Dorsolateral prefrontal cortex (tissue), 122 donors: ENCODE measurements at places on chromosomes 6 and 20.

DNA sequence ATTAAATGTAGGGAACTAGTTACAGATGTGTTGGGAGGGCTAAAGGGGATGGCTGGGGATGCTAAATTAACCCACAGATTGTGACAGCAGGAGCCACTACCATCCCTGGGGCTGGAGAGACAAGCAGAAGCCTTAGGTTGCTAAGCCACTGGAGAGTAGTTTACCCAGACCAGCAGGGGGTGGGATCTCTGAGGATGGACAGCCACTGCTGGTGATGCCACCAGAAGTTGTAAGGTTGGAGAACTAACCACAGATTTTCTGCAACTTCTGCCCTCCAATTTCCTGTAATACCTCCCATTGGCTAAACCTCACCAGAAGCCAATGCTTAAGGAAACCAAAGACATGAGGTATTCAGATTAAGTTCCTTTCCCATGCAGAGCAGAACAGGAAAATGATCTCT, 139.6 kb upstream of the NOX3 start:
- no peak for DNase-seq

DNA sequence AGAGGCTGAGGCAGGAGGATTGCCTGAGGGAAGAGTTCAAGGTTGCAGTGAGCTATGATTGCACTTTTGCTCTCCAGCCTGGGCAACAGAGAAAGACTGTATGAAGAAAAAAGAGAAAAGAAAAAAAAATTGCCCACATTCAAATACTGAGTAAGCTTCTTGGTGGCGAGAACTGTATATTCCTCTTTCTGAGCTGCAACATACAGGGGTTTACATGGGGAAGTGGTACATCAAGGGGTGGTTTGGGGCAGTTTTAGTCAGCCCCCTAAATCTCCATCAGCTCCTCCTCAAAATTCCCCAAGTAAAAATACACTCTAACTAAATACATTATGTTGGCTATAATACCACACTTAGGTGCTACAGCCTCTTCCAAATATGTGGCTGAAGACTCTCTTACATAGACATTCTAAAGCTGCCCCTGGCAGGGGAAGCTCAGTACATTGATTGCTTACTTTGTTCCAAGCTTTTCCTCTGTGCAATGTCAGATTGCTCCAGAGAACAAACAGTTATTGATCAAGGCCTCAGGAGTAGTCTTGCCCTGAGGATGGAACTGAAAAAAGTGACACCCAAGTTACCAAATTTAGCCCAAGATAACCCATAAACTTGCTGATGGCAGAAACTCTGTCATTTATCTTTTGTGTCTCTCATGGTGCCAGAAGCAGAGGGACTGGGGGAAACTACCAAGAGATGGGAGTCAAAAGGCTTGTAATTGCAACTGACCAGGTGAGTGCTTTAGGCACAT, 107.4 kb upstream of the RIPOR2 start:
- no peak for DNase-seq

- DNase-seq = no peak
These were observed 25.2 kb upstream of the GTSF1L start for GRCh38 chr20:43752051-43752360.

DNA sequence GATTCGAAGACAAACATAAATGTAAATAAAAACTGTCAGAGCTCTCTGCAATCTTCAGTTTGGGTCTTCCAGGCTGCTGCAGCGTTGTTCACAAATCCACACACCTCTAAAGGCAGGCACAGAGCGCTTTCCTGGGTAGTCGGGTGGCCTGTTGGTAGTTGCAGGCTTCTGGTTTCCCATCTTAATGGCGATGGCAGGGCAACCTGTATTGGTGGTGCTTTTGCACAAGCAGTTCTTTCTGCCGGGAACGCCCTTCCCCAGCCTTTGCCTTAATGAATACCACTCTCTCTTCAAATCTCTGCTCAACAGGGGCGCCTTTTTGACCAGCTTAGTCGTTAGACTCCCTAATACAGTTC, 723 bp upstream of the IFT52 start:
- DNase-seq = no peak

DNA sequence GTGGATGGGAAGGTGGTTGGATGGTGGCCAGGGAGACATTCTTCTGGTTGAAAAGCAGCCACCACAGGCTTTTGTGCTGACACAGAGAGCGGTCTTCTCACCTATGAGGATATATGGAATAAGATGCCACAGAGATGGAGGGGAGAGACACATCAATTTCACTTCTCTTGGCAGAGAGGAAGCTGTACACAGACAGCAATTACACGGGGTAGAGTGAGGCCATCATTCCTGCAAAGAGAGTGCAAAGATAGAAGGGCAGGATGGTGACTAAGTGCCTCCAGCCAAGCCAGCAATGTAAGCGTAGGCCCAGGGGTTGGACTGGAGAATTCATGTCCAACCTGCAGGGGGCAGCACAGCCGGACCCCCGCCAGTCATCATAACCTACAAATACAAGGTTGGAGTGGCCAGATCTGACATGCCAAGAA, 56.4 kb downstream of the NRN1 start:
- DNase-seq = no peak

DNA sequence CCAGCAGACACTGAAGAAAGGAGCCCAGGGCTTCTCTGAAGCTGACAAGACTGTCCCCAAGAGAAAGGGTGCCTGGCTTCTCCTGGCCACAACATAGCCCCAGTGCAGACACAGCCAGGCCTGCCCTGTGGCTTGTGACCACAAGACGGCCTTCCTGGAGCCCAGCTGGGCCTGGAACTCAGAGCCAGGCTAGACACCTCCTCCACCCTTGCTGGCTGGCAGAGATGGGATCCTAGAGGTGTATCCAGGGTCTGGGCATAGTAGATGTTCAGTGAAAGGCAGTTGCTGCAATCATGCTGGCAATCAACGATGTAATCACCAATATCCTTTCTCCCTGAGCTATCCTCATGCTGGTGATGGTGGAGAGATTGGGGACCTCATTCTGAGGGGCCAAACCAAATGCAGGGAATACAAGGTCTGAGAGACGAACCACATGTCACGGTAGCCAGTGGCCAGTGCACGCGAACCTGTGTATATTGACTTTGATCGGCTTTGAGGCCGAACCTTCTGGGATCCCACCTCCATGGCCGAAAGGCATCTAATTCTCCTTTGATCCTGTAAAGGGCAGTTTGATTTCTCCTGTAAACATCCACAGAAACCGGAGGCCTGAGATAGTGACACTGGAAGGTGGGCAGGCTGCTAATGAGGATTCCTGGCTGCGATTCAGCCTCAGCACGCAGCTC, 115.2 kb downstream of the PSMB1 start:
- DNase-seq = no peak

- peak; percentile 60 for DNase-seq
These were observed 1.1 kb upstream of the SLC22A23 start for GRCh38 chr6:3457710-3458602.

DNA sequence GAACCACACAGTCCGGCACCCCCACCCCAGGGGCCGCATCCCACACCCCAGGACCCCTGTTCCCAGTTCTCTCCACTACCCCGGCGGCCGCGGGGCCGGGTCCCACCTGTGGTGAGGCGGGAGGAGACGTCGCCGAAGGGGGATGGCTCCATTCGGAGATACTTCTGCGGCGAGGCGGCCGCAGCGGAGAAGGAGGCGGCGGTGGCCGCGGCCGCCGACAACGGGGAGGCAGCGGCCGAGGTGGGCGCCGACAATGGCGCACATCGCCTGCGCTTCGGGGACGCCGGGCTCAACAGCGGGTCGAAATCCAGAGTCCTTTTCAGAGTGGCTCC, 723 bp downstream of the AKIRIN2 start:
- no peak for DNase-seq

GRCh38 chr20:62956387-62957135, 4.1 kb downstream of the SLC17A9 start:
- DNase-seq = no peak

DNA sequence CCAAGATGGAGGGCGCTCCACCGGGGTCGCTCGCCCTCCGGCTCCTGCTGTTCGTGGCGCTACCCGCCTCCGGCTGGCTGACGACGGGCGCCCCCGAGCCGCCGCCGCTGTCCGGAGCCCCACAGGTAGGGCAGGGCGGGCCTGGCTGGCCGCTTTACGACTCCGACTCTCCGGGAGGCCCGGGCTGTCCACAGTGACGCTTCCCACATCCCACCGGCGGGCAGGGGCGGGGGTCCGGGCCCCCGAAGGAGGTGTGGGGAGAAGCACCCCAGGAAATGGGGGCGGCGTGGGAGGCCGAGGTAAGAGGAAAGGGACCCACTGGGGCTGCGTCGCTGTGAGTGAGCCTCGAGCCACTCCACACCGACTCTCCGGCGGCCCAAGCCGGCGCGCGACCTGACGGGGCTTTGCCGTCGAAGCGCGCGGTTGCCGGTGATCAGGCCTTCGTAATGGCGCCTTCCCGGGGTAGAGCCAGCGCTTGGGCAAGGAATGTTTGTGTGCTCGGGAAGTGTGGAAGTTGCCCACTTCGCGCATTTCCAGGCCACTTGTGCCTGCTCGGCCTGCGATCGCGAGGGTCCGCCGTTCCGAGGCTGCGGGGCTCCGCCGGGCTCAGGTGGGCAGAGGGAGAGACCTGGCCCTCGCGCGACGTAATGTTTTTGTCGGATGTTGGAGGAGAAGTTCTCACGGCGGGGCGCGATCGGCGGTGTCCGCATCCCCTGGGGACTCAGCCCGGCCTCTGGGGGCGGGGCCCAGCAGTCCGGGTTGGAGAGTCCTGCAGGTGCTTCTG, 427 bp downstream of the GINM1 start:
- DNase-seq = peak; percentile 25

- DNase-seq = no peak
These were observed 199.1 kb downstream of the ERMARD start for GRCh38 chr6:169950558-169950957.

DNA sequence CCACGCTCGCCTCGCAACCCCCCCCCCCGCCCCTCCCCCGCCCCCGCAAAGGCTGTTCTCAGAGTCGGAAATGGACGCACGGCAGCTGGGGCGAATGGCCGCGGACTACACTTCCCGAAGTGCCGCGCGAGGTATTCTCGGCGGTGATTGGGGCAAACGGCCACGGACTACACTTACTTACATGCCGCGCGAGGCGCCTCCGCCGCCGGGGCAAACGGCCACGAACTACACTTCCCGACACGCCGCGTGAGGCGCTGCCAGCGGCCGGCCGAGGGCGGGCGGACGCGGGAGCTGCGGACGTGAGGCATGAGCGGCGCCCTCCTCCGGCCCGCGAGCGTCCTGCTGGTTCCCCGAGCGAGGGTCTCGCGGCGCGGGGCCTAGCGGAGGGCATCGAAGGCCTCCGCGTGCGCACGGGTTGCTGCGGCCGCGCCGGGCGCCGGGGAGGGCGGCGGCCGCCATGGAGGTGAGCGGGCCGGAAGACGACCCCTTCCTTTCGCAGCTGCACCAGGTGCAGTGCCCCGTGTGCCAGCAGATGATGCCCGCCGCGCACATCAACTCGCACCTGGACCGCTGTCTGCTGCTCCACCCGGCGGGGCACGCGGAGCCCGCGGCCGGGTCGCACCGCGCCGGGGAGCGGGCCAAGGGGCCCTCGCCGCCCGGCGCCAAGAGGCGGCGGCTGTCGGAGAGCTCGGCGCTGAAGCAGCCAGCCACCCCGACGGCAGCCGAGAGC, at the start of gene WRNIP1:
Gene WRNIP1 (plus strand): TSS at position 228 of the 730 bp plus-strand sequence. CDS start 230 bp downstream, at position 458.
- peak; percentile 99 for DNase-seq

GRCh38 chr6:147503587-147503986, 4.9 kb upstream of the SAMD5 start:
- DNase-seq = no peak

DNA sequence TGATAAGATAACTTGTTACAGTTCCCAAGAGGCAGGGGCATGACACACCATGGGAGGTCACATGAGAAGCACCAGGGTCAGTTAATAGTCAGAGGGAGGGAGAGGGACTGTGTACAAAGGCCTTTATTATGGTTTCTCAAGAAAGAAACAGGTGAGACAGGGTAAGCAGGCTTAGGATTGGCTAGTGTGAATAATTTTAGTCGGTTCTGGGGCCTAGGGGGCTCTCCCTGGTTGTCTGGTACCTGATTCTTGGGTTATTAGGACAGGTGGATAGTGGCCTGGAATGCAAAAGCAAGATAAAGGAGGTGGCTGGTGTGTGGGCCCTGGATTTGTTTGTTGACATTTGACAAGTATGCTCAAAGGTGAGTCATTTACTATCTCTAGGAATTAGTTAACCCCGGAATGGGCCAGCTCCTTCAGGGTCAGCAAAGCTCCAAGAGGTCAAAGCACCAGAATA, 49.4 kb upstream of the MCUR1 start:
- no peak for DNase-seq

DNA sequence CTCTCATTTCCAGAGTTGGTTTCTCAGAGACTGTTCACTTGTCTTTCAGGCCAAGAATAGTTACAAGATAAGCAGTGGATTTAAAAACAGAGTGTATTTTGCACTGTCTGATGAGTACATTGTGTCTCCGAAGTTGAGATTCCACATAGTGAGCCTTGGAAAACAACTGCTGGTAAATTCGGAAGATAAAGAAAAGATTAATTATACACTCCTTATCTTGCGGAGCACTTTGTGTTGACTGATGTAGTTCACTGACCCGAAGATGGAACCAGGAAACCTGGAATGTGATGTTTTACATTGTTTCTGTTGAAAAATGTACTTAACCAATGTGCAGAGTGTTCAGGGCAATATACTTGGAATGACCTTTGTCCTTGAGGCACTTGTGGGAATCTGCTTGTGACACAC, 51.0 kb downstream of the ANKS1A start:
- DNase-seq = no peak

DNA sequence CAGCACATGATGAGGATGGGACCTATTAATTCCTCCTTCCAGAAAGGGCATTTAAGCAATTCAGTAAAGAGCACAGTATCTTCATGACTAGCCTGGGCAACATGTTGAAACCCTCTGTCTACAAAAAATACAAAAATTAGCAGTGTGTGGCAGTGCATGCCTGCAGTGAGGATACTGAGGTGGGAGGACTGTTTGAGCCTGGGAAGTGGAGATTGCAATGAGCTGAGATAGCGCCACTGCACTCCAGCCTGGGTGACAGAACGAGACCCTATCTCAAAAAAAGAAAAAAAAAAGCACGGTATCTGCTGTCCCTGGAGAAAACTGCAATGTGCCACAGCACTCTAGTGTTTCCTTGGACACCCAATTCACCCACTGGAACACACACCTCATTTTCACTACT, 18.4 kb downstream of the SAMD3 start:
- DNase-seq = no peak

DNA sequence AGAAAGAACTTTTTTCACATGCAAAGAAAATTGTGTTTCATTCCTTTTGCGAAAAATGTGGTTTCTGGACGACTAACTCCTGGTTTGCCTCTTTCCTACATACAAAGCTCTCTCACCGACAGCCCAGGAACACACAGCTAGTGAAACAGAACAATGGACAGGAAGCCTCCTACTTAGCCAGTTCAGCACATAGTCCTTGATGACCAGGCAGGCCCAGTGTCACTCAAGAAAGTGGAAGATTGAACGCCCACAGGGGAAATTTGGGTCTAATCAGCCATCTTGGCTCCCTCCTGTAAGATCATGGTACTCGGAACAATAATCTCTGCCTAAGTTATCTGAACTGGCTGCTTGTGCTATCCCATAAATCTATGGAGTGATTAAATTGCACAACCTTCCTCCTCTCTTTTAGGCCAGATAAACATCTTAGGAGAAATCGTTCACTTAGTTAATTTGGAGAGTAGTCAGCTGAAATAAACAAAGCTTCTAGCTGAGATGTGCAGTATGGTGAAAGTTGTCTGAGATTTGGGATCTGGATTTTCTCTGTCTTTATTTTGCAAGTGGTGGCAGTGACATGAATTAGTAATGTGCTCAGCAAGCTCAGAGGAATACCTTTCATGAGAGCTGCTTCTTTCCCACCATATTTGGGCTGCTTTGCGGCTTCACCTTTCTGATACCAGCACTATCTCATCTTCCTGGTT, 147.0 kb downstream of the MTFR2 start:
- no peak for DNase-seq
